ELF-1 (cell line): ENCODE measurements at places on chromosomes 5 and 9.
A peak's percentile ranks its signal among the peaks of the same experiment; 100 is the strongest.

DNA sequence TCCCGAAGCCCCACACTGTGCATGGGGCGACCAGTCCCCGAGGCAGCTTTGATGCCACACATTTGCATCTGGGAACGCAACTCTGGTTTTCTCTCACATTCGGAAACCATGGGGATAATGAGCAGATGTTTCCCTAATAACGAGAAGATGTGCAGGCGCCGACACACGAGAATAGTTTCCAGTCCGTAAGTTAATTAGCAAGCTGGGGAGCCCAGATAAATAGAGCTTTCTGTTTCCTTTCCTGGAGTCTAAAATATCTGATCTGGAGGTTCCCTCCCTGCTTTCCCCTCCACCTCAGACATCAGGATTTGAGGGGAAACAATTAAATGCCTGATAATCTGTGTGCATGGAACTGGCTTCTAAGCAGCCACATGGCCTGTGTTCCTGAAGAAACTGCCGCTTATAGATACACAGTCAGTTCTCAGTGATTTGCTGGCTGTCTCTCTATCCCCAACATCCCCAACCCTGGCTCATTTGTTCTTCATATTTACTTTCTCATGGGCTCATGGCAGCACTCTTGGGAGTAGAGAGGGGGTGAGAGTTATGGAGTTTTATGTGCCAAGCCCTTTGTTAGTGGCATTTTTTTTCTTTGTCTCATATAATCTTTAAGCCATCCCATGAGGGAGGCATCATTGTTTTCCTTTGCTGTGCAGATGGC lies 62.8 kb downstream of the PDZD2 start:
- no peak for DNase-seq

GRCh38 chr9:101791938-101792337 lies 53.5 kb upstream of the GRIN3A start:
- peak; percentile 55 for DNase-seq

GRCh38 chr9:36424289-36425055 lies 24.4 kb upstream of the RNF38 start:
- DNase-seq, result no peak

GRCh38 chr9:86443992-86444391 lies 89.8 kb upstream of the TUT7 start:
- DNase-seq, result no peak

DNA sequence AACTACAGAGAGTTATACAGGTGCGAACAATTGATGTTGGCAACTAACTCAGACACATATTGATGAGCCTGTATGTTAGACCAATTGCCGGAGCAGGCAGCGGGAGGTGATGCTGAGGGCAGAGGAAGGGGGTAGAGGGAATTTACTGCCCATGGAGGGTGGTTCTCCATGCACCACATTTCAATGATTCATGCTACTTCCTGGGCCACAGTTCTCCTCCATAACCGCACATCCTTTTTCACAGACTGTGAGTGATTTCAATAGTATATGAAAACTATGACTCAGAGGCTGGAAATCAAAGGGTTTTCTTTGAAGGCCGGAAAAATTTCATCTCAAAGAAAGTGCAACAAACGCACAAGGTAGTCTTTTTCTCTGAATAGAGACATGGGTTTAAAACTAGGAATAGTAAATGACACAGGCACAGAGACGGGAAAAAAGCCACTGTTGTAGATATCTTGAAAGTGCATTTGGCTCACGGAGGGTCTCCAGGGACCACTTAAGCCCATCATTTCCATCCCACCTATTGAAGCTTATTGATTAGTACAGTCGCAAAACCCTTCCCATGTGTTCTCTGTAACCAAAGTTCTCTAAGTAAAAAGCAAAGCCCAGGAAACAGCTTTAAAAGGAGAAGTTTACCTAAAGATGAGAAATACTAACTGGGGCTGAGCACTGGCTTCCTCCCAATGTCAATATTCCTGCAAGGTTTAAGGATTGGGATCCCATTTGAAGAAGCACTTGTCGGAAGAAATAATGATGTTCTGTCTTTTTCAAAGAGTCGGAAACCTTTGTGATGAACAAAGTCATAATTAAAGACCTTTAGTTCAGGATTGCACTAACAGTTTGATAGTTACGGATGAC lies 28.0 kb upstream of the ADAM19 start:
- no peak for DNase-seq

- DNase-seq, result peak; percentile 1
Measured at GRCh38 chr9:101027236-101027635, 1.3 kb upstream of the PLPPR1 start.

DNA sequence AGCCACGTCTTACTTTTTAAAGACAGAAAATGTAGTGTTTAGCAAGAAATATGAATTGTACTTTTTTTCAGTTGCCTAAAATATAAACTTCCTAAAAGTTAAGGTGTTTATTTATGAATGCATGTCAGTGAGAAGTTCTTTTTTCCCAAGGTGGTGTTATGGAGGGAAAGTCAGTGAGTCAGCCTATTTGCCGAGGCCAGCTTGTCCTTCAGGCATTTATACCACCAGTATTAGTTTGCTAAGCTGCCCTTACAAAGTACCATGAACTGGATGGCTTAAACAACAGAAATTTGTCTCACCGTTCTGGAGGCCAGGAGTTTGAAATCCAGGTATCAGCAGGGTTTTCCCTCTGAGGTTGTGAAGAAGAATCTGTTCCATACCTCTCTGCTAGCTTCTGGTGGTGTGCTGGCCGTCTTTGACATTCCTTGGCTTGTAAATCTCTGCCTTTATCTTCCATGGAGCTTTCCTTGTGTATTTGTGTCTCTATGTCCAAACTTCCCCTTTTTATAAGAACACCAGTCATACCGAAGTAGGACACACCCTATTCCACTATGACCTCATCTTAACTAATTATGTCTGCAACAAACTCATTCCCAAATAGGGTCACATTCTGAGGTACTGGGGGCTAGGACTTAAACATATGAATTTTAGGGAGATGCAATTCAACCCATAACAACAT lies 38.4 kb downstream of the PRKACG start:
- DNase-seq, result no peak

GRCh38 chr5:54438620-54439389 lies 16.7 kb upstream of the HSPB3 start:
- DNase-seq, result no peak

GRCh38 chr5:152595405-152595804 lies 190.3 kb upstream of the NMUR2 start:
- DNase-seq, result no peak

DNA sequence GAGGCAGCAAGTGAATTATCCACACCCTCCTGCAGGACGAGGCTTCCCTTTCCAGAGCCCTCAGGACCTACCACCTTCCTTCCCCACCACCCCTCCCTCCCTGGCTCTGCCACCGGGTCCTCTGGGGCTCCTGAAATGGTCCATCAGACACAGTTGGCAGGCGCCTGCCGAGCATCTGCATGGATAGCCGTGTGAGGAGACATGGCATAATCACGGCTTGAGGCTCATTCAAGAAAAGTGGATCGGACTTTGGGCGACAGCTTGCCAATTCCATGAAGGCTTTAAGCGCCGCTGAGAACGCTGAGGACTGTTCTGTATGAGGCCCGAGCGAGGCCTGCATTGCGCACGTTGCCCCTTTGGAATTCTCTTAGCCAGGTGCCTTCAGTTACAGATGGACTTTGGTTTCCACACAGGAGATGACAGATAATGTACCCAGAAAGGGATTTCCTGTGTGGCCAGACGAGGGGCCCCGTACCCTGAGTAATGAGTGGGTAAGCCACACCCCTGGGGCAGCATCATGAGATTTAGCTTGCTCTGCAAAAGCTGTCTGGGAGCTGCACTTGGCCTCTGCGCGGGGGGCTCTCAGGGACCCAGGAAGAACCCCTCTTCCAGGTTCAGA lies 179.8 kb downstream of the OLFM1 start:
- no peak for DNase-seq

DNA sequence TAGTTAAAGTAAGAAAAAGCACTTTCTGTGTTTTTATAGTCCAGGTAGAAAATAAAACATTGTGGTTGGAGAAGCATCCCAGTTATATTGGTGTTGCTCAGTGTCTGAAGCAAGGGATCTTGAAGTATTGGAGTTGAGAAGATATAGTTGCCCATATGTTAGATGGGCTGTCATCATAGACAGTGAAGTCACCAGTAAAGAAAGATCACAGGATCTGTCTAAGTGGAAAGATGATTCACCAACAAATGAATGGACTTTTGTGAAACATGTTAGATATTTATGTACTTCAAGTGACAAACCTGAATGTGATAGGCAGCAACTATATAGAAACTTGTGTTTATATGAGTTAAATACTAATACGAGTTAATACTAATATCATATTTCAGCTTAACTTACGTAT lies 11.7 kb downstream of the OGN start:
- no peak for DNase-seq

DNA sequence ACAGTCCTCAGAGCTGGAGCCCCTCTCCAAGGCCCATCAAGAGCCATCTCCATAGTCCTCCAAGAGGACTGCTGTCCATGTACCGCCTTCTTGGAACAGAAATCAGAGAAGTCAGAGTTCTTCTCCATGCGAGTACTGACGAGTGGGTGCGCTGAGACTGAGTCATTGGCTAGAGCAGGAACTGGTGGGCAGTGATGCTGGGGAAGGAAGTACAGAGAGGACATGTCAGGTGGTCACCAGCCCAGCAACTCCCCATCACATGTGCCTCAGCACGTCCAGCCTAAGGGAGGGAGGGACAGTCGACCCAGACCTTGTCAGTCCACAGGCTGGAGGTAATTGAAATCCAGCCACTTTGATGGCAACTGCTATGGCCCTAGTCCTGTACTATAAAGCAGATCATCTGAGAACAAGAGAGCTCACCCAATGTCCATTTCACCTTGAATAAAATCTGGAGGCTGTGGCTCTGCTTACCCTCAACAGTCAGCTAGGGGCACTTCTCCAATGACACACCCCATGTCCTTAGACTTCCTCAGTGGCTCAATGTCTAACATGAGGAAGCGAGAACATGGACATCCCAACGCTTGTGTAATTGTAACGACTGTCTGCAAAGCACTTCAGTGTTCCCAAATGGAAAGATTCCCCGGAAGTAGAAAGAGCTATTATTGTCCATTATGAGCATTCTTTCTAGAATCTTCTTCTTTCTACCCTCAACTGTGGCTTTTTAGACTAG lies 15.0 kb upstream of the FBP1 start:
- no peak for DNase-seq

GRCh38 chr9:92647671-92648473 lies 22.1 kb downstream of the IPPK start:
- DNase-seq, result no peak

DNA sequence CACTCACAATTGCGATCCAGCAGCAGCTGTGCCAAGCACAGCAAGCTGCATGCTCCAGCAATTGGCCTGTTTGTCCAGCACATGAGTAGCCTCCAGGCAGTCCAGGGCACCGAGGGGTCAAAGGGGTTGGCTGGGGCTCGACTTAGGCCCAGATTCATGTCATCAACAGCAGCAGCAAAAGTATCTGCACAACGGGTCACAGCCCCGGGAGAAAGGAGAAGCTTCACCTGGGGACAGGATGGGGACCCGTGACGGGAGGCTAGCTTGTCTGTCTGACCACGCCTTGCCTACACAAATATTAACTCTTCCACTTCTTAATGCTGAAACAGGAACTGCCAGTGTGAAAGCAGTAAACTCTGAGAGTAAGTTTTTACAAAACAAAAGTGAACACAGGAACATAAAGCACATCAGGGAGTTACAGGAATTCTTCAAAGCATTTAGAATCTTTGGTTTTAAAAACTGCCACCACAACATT lies 191.2 kb downstream of the PIK3R1 start:
- DNase-seq, result peak; percentile 53

GRCh38 chr9:133140174-133140505 lies 19.1 kb upstream of the RALGDS start:
- no peak for DNase-seq

- DNase-seq, result no peak
Measured at GRCh38 chr5:73950441-73950873, 324.5 kb downstream of the ARHGEF28 start.

DNA sequence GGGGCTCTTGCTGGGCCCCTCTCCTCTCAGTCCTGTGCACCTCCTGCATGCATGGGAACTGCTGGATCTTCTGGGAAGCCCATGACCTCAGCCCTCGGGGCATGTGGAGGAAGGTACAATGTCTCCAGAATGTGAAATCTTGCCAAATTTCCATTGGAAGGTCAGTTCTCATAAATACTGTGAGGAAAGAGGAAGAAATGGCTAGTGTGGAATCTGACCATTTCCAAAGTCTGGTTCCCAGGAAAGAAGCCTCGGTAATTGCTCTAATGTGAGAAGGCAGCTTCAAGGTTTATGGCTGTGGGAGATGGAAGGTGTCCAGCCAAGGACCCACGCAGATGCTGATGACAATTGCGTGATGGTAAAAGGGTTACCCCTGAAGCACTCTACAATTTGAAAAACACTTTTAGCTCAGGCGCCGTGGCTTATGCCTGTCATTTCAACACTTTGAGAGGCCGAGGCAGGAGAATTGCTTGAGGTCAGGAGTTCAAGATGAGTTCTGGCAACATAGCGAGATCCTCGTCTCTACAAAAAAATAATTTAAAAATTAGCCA lies 8.1 kb upstream of the IL17B start:
- DNase-seq, result no peak

DNA sequence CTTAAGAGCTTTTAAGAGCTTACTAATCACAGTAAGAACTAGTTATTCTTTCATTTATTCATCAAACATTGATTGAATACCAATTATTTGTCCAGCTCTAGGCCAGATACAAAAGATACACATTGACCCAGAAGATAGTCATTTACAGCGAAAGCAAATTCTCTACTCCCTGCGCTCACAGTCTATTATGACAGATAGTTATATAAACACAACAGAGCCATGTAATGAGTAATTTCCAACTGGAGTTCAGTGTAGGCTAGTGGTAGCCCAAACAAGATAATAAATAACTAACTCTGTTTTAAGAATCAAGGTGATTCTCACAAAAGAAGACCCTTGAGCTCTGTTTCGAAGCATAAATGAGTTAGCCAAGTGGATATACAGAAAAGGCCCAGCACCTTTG lies 397.8 kb upstream of the TLE4 start:
- DNase-seq, result no peak

DNA sequence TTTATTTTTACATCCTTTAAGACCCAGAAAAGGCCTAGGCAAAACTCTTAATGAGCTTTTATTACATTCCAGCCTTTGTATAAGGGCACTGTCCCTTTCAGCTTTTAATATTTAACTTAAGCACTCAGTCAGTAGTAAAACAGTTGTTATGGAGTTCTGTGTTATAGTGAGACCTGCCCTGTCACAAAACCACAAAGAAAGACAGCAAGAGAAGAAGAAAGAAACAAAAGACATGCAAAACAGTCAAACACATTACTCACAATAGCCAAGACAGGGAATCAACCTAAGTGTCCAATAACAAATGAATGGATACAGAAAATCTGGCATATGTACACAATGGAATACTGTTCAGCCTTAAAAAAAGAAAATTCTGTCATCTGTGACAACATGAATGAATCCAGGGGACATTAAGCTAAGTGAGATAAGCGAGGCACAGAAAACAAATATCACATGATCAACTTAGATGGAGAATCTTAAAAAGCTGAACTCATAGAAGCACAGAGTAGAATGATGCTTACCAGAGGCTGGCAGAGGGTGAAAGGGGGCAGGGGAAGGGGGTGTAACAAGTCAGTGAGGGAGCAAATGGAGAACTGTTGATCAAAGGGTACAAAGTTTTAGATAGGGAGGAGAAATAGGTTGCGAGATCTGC lies 63.8 kb upstream of the CCNG1 start:
- no peak for DNase-seq

- DNase-seq, result no peak
Measured at GRCh38 chr5:55966284-55966683, 28.5 kb downstream of the IL6ST start.

GRCh38 chr5:180670586-180671359 lies 21.4 kb upstream of the FLT4 start:
- peak; percentile 31 for DNase-seq
